LHCN-M2 (cell line): ENCODE measurements at places on chromosomes 2 and 18.

DNA sequence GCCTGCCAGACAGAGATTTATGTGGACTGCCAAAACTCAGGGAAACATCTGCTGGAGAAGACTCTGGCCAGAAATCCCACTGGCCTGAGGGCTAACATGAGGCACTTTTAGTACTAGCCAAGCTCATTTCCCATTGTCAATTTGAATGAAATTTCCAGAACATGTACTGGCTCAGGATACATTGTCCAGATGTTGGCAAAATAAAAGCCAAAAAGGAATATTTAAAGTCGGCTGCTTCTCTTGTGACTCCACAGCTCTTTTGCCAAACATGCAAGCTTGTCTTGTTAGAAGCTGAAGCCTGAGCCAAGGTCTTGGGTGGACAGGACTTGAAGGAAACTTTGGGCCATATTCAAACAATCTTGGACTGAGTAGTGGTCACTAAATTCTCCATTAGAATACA, 215.5 kb downstream of the NCKAP5 start:
- no peak for DNase-seq

DNA sequence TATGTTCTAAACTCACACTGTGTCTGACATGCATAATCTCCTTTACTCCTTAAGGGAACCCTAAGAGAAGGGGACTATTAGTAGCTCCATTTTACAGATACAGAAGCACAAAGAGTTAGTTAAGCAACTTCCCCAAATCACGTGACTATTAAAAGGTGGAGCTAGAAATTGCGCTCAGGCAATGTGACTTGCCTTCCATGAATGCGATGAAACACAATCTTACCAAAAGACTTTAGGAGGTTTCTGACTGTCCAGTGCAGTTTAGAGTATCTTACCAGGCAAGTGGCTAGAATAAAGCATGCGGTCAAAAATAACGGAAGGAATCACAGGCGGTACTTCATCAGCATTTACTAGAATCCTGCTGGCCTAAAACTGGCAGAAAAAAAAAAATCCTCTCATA, 70.4 kb downstream of the ZNF521 start:
- DNase-seq = no peak

DNA sequence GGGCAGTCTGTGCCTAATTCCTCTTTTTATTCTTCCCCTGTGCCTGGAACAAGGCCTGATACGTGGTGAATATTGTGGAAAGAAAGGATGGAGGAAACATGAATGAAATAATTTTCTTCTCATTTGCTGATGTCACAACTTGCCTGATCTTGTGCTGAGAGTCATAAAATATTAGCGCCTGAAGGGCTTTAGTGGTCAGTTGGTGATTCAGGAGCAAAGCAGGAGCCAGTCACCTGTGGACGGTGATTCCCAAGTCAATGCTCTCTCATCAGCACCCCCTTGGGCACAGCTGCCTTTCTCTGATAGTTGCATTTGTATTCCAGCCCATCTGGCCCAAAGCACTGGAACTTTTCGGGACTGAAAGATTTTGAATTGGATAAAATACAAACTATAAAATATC, 502.6 kb upstream of the RAB12 start:
- DNase-seq = no peak

GRCh38 chr2:78980152-78980465, 45.4 kb upstream of the REG3G start:
- no peak for DNase-seq

GRCh38 chr2:140786585-140786984, 1344.2 kb downstream of the LRP1B start:
- no peak for DNase-seq
